ENCODE measurements at places on chromosomes 1 and 21. TPM values are rescaled to one million over a fixed set of nuclear protein-coding genes. Genes with fewer than 3 reads are reported as not detected.

DNA sequence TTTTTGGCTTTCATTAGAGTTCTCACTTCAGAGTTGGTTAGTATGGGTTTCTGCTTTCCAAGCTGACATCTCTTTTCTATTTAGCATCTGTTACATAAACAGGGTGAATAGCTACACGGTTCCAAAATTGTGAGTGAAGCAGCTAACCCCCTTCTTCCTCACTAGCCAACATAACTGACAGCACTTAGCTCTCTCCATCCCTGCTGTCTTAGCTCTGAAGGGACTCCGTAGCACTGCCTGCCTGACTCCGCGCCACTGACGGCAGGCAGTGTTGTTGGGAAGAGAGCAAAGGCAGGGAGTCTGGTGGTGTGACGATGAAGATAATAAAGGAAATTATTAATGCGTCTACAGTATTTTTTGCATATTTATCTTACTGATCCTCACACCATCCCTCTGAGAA is 247.0 kb downstream of the PTBP2 start:
- DNase-seq: no peak

- DNase-seq: no peak
These were observed 100.4 kb upstream of the USH2A start for GRCh38 chr1:216523449-216524190.

DNA sequence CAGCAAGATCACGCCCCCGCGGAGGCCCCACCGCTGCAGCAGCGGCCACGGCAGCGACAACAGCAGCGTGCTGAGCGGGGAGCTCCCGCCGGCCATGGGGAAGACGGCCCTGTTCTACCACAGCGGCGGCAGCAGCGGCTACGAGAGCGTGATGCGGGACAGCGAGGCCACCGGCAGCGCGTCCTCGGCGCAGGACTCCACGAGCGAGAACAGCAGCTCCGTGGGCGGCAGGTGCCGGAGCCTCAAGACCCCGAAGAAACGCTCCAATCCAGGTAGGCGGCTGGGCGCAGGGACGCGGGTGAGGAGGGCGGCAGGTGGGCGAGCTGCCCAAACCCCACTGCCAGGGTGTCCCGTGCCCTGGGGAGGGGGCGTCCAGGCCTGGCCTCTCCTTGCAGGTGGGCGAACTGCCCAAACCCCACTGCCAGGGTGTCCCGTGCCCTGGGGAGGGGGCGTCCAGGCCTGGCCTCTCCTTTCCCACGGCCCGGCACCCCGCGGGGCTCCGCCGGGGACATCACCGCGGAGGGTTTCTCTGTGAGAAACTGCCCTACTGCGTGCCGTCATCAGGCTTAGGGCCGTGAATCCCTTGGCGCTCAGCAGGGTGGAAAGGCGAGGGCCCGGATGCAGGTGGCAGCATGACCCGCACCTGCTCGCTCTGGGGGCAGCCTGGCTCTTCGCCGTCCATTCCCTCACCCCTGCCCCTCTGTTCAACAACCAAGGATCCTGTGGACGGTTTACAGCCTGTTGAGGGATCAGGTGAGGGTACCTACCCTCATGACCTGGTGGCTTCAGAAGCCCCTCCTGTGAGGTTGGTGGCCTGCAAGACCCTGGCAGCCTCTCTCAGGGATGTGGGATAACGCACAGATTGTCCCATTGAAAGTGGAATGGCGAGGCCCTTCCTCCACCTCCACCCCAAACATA is 534.0 kb downstream of the KIF26B start:
- DNase-seq: peak; percentile 63

- DNase-seq: peak; percentile 83
These were observed 79.7 kb downstream of the KIF26B start for GRCh38 chr1:245234217-245235081.

GRCh38 chr1:198530953-198531352 is 9.5 kb downstream of the ATP6V1G3 start:
- no peak for DNase-seq

The SPRR3 gene
- total RNA-seq: not detected

The TRIM33 gene
- total RNA-seq: 53.8 TPM

The CRNN gene
- not detected for total RNA-seq

- DNase-seq: no peak
These were observed 92.5 kb downstream of the RNF220 start for GRCh38 chr1:44497422-44498170.

GRCh38 chr1:246012341-246012740 is 494.7 kb downstream of the SMYD3 start:
- peak; percentile 37 for DNase-seq

DNA sequence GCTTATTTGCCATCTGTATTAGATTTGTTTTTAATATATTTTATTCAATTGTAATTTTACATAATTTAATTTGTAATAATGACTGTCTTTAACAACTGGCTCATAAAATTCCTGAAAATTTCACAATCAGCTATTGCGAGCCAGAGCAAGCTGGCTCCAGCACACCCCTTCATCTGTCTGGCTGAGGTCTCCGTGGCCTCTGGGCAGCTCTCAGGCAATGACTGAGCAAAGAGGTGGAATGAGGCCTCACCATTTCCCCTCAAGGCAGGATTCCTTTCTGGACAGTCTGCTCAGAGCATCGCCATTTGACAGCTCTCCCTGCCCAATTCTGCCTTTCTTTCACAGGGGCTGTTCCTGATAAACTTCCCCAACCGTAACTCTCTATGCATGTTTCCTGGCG is 5.8 kb upstream of the KANK4 start:
- no peak for DNase-seq

GRCh38 chr1:56423716-56424115 is 155.6 kb downstream of the PLPP3 start:
- no peak for DNase-seq

DNA sequence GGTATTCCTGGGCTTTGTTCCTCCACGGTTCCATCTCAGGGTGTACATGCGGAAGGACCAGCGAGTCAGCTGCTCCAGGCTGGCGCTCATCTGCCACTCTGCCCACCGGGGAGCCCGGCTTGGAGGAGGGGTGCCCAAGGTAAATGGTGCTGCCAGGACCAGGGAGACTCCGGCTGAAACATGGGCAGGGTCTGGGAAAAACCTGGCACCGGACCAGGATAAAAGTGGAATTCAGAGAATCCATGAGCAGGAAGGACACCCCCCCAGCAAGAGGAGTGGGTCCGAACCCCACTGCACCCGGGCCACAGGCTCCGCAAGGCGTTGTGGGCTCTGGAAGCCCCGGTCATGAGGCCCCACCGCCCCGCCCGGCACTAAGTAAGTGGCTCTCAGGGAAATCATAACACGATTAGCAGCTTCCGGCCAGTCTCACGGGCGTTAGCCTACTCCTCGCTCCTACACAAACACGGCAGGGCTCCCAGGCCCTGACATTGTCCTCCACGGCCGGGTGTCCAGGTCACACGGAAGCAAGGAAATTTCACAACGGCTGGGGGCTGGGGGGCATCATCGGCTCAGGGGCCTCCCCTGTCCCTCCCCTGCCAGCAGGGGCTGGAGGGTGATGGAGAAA is 21.1 kb downstream of the MEGF6 start:
- DNase-seq: no peak

GRCh38 chr1:53298045-53298637 is 29.7 kb downstream of the LRP8 start:
- DNase-seq: no peak

The SDCCAG8 gene
- 10.0 TPM for total RNA-seq

- DNase-seq: no peak
These were observed 110.3 kb downstream of the TIAM1 start for GRCh38 chr21:31233711-31234110.

The GLIS1 gene
- total RNA-seq: 0.11 TPM

DNA sequence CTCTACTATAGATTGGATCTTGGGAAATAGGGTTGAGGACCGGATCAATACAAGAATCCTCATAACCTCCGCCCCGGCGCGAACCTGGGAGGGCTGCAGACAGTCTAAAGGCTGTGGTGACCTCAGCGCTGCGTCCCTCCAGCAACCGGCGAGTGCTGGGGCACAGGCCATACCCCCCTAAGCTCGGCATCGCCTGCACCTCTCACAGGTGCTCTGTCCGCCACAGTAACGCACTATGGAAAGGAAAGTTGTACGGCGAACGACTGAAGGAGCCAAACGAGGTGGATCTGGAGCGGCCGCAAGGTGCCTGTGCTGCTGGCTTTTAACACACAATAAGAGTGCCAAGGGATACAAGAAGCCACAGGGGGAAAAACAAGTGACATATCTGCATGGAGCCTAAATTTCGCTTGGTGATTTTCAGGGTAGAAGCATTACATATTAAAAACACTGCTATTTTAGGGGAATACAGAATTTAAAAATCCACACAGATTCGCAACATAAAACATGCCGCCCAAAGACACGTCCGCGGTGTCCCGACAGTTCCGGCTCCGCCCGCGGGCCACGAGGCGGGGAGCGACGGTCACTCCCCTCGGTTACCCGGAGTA is 1.4 kb upstream of the RBM15 start:
- peak; percentile 56 for DNase-seq

- no peak for DNase-seq
These were observed 57.9 kb downstream of the BRINP2 start for GRCh38 chr1:177228693-177229065.

The CYP4A11 gene
- not detected for total RNA-seq

GRCh38 chr1:76340056-76340455 is 265.5 kb downstream of the ST6GALNAC3 start:
- no peak for DNase-seq

The LDLRAP1 gene
- 15.7 TPM for total RNA-seq

DNA sequence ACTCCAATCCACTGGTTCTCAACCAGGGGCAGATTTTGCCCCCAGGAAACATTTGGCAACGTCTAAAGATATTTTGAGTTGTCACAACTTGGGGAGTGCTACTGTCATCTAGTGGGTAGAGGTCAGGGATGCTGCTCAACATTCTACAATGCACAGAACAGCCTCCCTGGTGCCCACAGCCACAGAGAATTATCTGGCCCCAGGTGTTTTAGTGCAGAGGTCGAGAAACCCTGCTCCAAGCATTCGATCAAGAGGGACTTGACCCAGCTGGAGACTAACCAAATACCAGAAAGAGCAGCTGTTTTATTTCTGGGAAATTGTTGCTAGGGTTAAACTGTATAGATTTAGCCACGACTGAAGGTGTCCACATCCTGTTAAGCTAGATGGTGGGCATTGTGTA is 19.2 kb downstream of the CD247 start:
- DNase-seq: no peak

DNA sequence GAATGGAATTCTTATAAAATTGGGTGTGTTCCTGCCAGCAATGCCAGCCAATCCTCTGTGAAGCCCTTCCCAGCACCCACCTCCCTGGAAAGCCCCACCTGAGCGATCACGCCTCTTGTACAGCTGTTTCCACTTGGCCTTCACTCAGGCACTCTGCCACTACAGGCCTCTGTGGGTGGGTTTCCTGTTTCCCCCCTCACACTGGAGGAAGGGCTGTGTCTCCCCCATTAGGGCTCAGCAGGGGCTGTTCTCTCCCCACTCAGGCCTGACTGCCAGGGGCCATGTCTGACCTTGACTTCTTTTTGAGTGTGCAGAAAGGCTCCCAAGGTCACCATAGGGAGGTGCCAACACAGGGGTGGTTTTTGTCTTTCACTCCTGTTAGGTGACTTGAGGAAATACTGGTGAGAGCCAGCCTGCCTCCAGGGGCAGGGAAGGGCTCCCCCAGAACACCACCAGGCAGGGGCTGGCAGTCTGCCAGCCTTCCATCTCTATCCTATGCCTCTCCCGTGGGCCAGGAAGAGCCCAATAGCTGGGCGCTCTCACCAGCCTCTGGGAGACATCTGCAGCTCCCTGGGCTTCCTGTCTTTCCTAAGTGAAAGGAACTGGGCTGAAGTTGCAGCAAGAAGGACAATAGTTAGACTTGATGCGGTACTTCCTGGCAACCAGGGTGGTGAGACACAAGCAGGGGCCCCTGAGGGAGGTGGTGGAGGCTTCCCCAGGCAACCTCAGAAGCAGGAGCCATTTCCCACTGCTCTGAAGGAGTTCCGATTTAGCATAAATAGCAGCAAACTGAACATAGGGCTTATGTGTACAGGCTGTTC is 49.1 kb downstream of the ELK4 start:
- peak; percentile 20 for DNase-seq

DNA sequence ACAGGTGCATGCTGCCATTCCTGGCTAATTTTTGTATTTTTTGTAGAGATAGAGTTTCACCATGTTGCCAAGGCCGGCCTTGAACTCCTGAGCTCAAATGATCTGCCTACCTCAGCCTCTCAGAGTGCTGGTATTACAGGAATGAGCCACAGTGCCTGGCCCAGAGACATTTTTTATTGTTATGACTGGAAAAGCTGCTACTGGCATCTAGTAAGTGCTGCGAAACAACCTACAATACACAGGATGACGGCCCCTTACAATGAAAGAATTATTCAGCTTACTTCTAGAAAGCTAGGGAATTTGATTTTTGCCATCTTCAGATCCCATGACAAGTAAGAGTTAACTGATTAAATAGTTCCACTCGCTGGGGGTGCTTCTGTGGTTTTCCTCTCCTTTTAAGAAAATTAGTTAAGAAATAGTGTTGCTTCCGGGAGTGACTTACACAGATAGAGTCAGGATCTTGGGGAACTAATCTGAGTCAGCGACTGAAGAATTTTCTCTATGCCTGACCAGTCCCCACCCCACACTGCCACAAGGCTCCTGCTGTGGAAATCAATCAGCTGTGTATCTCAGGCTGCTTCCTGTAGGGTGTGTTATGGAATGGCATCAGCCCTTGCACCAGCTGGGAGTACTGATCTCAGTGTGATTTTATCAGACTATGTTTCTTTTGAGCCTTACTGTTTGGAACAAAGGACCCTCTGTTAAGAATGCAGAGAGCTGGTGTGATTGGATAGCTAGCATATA is 93.0 kb upstream of the BMP8A start:
- DNase-seq: peak; percentile 43

The HRNR gene
- not detected for total RNA-seq

GRCh38 chr1:205182930-205183329 is 28.6 kb downstream of the DSTYK start:
- DNase-seq: no peak

- DNase-seq: no peak
These were observed 219.6 kb downstream of the PDE4B start for GRCh38 chr1:66012106-66012784.

DNA sequence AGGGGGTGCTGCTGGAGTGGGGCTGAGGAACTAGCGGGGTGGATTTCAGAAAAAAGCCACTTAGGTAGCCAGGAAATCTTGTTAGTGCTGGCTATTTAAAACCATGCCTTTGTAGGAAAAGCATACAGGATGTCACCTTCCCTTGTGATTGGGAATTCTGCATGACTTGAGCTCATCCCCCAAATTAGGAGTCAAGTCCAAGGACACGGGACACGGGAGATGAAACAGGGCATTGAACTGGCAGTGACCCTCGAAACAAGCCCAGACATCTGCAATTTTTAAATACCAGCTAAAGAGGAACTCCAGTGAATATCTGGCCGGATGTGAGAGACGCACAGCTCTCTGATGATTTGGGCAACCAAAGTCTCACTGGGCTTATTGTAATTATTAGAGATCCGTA is 32.8 kb downstream of the C2CD2 start:
- DNase-seq: no peak
